Stimulated activated CD4-positive, alpha-beta T cell treated with anti-CD3 and anti-CD28 coated beads, Interleukin-12 subunit alpha, Interleukin-12 subunit beta, amount 100 ng/mL, for 4 hours (primary cell): ENCODE measurements at places on chromosomes 2 and 18.

GRCh38 chr18:5444847-5445246 is 99.0 kb downstream of the EPB41L3 start:
- no peak for DNase-seq

GRCh38 chr2:42769583-42770287 is 5.8 kb upstream of the OXER1 start:
- no peak for DNase-seq

DNA sequence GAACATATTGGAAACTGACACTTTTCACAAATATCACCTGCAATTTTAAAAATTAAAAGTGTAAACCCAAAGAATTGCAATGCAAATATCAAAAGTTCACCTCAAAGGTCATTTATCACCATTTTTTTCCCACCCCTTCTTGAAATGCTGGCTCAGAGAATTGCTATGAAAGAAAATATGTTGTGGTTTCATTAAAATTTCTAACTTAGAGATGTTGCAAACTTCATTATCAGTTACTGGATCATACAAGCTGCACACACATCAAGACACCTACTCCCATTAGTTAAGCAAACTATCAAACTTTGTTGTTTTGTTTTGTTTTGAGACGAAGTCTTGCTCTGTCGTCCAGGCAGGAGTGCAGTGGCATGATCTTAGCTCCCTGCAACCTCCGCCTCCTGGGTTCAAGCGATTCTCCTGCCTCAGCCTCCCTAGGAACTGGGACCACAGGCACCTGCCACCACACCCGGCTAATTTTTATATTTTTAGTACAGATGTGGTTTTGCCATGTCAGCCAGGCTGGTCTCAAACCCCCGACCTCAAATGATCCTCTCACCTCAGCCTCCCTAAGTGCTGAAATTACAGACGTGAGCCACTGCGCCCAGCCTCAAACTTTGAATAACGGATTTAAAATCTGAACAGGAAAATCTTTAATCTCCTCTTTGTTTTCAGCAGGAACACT is 37.0 kb downstream of the STK39 start:
- no peak for DNase-seq

- no peak for DNase-seq
Measured at GRCh38 chr2:73759285-73759764, 20.6 kb downstream of the DUSP11 start.

- DNase-seq: no peak
Measured at GRCh38 chr18:635171-635570, 22.3 kb upstream of the TYMS start.

DNA sequence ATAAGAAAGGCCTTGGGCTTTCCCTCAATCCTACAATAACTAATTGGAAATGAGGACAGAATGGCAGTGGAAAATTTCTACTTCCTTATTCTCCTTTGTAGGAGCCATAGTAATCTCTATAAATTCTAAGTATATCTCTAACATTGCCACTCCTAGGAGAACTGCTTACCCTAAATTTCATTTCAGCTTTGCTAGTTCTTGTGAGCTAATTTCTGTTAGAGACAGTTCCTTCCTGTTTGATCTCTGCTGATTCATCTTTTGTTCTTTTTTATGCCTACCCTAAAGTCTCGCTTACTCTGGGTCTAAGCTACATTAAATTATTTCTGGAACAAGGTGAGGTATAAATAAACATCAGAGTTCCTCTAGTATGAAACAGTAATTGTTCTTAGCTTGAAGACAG is 25.7 kb downstream of the ABHD3 start:
- no peak for DNase-seq

GRCh38 chr2:236545814-236546480 is 23.7 kb upstream of the ACKR3 start:
- DNase-seq: no peak

DNA sequence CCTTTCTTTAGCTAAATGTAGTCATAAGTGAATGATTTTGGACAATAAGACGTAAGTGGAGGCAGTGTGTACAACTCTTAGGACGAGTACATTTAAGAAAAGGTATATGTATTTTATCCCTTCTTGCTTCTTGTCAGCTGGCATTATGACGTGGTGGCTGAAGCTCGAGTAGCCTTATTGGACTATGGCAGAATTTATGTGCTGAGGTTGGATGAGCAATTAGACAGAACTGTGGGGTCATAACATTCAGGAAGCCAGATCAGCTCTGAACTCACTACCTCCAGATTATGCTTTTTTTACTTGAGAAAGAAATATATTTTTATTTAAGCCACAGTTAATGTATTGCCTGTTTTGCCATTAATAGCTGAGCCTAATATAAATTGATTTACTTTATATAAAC is 661.5 kb downstream of the ERBB4 start:
- DNase-seq: no peak

- no peak for DNase-seq
Measured at GRCh38 chr18:43751203-43751602, 473.9 kb upstream of the SYT4 start.

- no peak for DNase-seq
Measured at GRCh38 chr2:132473174-132473883, 56.7 kb downstream of the GPR39 start.

DNA sequence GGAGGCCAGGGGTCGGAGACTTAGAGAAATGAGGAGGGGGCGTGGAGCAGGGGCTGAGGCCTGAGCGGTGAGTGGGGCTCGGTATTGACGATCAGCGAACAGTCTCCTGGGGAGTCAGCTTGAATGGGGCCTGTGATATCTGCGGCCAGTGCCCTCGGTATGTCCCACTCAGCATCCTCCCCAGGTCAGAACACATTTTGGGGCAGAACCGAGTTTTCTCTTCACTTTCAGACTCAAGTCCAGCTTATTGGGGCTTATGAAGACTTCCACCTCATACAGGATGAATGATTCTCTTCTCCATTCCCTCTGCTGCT is 82.6 kb downstream of the RRM2 start:
- no peak for DNase-seq

DNA sequence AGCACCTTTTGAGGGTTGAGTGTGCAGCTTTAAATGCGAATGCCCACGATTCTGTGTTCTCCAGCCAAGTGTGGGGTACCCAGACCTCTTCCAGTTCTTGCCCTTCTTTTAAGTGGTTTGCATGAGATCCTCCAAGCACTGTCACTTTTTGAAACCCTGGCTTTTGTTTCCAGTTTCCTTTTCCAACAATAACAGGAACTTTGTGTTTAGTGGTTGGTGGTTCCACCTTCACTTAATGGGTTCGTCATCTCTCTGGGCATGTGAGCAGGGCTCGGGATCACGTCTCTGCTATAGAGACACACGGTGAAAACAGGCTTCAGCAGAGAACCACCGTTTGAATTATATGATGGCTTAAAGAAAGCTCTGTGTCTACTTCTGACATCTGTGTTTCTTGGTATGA is 197.6 kb downstream of the LDLRAD4 start:
- no peak for DNase-seq

GRCh38 chr2:214503568-214503967 is 92.7 kb downstream of the VWC2L start:
- no peak for DNase-seq

DNA sequence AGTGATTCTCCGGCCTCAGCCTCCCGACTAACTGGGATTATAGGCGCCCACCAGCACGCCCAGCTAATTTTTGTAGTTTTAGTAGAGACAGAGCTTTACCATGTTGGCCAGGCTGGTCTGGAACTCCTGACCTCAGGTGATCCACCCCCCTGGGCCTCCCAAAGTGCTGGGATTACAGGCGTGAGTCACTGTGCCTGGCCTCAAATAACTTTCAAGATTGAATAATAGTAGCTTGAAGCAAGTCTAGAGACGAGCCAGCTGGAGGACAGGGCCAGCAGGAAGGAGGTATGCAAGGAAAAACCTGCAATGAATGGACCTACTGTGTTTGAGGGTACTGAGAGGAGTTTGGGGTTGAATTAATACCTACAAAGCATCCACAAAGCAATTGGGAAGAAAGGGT is 87.5 kb downstream of the MSH2 start:
- DNase-seq: no peak

- DNase-seq: no peak
Measured at GRCh38 chr2:201132518-201132917, 16.6 kb downstream of the CFLAR start.

DNA sequence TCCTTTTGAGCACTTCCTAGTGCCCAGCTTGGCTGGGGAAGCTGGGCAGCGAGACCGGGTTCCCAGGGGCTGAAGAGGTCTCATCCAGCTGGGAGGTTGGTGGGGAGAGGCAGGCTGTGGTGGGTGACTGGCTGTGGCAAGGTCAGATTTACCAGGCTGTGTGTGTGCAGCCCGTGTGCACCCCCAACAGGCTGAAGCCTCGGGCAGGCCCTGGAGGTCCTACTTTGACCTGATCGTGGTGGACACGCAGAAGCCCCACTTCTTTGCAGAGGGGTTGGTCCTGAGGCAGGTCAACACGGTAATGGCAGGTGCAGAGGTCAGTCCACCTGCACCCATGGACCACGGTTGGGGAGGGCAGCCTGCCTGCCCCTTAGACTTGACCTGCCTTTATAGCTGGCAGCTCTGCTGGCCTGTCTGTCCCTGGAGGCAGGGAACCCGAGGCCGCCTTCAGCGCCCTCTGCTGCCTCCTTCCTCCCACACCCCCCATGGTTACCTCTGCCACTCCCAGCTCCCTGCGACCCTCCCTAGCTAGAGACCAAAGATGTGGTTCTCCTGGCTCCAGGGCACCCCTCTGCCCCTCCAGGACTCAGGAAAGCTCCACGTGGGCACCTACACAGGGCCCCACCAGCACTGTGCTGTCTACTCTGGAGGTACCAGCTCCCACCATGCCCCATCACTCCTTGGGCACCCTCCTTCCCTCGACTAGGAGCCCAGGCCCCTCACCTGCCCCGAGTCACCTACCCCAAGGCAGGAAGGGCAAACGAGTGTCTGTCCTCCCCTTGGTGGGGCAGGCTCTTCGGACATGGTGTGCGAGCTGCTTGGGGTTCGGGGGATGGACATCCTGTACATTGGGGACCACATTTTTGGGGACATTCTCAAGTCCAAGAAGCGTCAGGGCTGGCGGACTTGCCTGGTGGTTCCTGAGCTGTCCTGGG is 4.0 kb downstream of the NT5DC4 start:
- no peak for DNase-seq

- DNase-seq: no peak
Measured at GRCh38 chr18:3513481-3513880, 63.5 kb downstream of the TGIF1 start.

GRCh38 chr2:68487773-68488355 is 20.5 kb downstream of the APLF start:
- DNase-seq: no peak

- no peak for DNase-seq
Measured at GRCh38 chr2:32558492-32558891, 69.4 kb upstream of the TTC27 start.

DNA sequence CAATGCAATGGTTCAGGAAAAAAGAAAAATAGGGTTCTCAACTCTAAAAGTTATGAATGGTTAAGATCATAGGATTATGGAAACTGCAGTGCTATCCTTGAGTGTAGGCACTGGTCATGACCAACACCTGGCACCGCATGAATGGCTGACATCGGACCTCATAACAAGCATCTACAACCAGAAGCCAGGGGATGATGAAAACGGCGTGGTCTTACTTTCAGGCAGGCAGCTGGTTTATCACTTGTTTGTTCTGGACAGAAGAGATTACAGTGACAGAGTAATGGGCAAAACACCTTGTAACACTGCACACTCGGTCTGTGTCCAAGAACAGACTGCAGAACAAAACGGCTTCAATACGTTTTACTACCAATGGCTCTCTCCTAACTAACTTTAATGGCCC is 132.8 kb downstream of the STK39 start:
- no peak for DNase-seq

GRCh38 chr2:105814291-105814940 is 69.7 kb downstream of the NCK2 start:
- no peak for DNase-seq

GRCh38 chr2:27042159-27042661 is 9.3 kb upstream of the AGBL5 start:
- no peak for DNase-seq

GRCh38 chr2:240563951-240564560 is 3.9 kb downstream of the DUSP28 start:
- DNase-seq: no peak

DNA sequence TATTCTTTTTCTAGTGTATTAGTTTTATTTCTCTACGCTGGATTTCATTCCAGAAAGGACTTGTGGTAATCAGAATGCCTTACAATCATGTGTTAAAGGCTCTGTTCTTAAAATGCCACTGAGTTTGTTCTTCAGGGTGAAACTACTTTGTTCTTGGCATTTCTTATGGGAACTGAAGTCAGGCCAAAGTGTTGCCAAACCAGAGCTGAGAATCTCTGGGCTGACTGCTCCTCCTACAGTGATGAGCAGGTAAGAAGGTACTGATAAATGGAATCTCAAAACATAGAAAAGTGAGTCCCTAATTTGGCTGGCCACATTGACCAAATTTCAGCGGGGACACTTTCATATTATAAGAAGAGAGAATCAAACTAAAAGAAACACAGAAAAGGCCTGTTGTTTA is 55.1 kb upstream of the ZNF397 start:
- DNase-seq: no peak

DNA sequence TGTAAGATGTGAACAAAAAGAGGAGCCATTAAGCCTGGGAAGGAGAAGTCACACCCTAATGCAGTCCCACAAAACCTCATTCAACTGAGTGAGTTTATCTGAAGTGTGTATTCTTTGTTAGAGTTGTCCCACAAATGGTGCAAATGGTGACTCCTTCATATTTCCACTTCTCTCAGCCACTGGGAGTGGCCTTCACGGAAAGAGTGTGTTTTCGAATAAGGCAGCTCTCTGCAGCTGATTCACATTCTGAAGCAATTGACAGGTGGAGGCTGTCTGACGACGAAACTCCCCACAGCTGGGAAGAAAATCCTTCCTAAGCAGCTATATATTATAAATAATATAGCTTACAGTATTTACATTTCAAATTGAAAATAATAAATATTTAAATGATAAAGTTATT is 318.8 kb upstream of the TMEFF2 start:
- DNase-seq: no peak

DNA sequence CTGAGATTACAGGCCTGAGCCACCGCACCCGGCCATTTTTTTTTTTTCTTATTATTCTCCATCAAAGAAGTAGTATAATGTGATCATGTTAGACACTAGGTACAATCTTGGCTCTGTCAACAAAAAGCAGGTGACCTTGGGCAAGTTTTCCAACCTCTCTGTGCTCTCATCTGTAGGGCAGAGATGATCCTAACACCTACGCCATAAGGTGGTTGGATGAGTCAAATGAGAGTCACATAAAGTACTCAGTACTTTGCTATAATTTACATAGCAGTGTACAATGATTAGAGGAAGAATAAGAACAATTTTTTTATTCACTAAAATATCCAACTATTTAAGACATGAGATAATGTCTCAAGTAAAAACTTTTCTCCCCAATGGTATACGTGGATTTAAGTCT is 128.6 kb downstream of the TGIF1 start:
- DNase-seq: no peak

DNA sequence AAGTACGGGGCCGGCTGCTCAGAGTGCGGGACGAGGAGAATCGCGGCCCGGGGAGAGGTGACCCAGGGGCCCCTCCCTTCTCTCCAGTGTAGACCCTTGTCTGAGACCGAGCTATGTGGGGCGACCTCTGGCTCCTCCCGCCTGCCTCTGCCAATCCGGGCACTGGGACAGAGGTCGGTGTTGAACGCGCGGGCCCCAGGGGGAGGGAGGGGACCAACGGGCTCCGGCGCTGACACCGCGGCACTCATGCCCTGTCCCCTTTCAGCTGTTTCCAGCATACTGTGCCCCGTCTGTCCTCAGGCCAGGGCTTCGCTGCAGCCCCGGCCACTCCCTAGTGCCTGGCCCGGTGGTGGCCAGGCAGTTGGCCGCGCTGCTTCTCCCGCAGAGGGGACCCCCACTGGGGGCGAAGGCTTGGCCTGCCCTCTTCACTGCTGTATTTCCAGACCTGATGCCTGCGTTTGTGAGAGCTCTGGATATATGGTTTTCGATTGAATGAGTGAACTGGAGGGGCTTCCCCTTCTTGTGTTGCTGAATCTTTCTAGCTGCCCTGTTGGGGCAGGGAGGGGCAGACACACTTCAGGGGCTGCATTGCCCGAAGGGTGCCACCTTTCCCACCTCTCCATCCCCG is 809 bp downstream of the DBI start:
- peak; percentile 39 for DNase-seq
